Glomerular endothelial cell (primary cell): ENCODE measurements at places on chromosomes 7 and 10. TPM values are rescaled to one million over a fixed set of nuclear protein-coding genes. Genes with fewer than 3 reads are reported as not detected.

HYAL4 gene
- total RNA-seq = 0.18 TPM in 1 of 2 replicates, not detected in the other

SDHAF3 gene
- 7.8 and 9.3 TPM in 2 replicates for total RNA-seq

PRF1 gene
- total RNA-seq = not detected in 2 replicates

NFKB2 gene
- 45.3 and 88.4 TPM in 2 replicates for total RNA-seq

KIAA1549 gene
- total RNA-seq = 7.8 and 8.7 TPM in 2 replicates

NXPH1 gene
- not detected in 2 replicates for total RNA-seq

NPSR1 gene
- not detected in 2 replicates for total RNA-seq

NIPSNAP2 gene
- 52.0 and 58.7 TPM in 2 replicates for total RNA-seq

DNA sequence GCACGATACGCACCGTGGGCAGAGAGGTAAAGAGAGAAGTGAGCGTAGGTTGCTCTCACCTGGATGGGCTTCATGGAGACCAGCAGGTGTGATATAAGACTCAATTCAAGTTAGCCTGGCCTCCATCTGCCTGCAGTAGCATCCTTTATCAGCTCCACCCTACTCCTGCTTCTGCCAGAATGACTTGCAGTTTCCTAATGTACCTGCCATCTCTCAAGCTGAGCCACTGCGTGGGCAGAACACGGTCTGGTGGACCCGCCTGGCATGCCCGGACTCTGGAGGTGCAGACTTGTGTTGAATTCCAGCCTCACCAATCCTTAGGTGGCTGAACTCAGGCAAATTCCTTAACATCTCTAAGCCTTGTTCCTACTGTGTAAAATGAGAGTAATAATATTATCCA lies 64.3 kb downstream of the STEAP1B start:
- DNase-seq = no peak

DNA sequence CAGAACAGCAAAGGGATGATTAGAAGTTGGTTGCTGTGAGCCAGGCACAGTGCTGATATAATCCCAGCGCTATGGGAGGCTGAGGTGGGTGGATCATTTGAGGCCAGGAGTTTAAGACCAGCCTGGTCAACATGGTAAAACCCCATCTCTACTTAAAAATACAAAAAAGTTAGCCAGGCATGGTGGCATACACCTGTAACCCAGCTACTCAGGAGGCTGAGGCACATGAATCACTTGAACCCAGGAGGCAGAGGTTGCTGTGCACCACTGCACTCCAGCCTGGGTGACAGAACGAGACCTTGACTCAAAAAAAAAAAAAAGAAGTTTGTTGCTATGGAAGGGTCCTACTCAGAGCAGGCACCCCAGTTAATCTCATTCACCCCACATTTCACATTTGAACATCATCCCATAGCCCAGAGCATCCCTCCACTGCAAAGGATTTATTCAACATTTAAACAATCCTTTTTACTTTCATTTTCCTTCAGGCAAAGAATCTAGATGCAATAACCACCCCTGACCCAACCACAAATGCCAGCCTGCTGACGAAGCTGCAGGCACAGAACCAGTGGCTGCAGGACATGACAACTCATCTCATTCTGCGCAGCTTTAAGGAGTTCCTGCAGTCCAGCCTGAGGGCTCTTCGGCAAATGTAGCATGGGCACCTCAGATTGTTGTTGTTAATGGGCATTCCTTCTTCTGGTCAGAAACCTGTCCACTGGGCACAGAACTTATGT lies 4.1 kb downstream of the IL6 start:
- no peak for DNase-seq

- DNase-seq = no peak
These were observed 168.1 kb downstream of the GPR37 start for GRCh38 chr7:124597509-124597908.

DNA sequence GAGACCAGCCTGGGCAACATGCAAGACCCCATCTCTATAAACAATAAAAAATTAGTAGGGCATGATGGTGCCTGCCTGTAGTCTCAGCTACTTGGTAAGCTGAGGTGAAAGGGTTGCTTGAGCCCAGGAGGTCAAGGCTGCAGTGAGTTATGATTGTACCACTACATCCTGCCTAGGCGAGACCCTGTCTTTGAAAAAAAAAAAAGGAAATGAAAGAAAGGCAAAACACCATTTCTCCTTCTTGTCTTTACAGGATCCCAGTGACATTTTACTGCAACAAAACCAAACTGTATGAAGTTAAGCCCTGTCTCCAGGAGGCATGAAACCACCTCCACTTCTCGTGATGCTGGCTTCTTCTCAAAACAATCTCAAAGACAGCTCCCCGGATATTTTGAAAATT lies 29.9 kb upstream of the PBLD start:
- no peak for DNase-seq

GRCh38 chr7:134630237-134630636 lies 16.4 kb upstream of the BPGM start:
- DNase-seq = no peak

DNA sequence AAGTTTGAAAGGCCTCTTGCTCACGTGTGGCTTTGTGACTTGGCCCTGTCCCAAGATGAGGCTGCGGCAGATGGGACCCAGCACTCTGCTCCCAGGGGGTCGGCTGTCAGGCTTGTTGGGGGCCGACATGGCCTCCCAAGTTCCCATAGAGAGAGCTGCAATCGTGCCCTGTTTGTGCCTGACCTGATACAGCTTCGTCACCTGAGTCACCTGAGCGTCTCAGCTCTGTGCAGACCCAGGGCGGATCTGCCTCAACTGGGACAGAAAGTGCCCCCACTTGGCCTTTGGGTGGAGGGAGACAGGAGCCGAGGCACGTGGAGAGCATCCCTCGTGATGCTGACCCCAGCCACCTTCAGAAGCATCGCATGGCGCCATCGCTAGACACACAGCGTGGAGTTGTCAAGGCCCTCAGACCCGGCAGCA lies 21.7 kb downstream of the PAPOLB start:
- no peak for DNase-seq

- DNase-seq = no peak
These were observed 111.3 kb upstream of the ASAH2 start for GRCh38 chr10:50362547-50363125.
